Renal cortex interstitium (tissue), 15 donors: ENCODE measurements at places on chromosomes 5 and 9. TPM values are rescaled to one million over a fixed set of nuclear protein-coding genes. Genes with fewer than 3 reads are reported as not detected.

ORM2 gene
- polyA plus RNA-seq = not detected

MAP1B gene
- 17.7 TPM for polyA plus RNA-seq

AJM1 gene
- 0.64 TPM for polyA plus RNA-seq

RASEF gene
- polyA plus RNA-seq = 7.5 TPM

MED10 gene
- polyA plus RNA-seq = 37.8 TPM

WDR70 gene
- 53.3 TPM for polyA plus RNA-seq
